Diencephalon (tissue), 1 donor: ENCODE measurements at places on chromosomes 5 and 9. TPM values are rescaled to one million over a fixed set of nuclear protein-coding genes. Genes with fewer than 3 reads are reported as not detected.

PPP2R2B gene
- 134 TPM for total RNA-seq

F2RL1 gene
- total RNA-seq, result 3.0 TPM

PLPP7 gene
- 9.2 TPM for total RNA-seq

QRFP gene
- not detected for total RNA-seq

PCDHB13 gene
- 10.8 TPM for total RNA-seq

COL15A1 gene
- total RNA-seq, result 6.7 TPM

PDGFRB gene
- 28.6 TPM for total RNA-seq
